ENCODE measurements at places on chromosomes 7 and 10.
A peak's percentile ranks its signal among the peaks of the same experiment; 100 is the strongest.

- no peak overlapping the region for H3K27ac ChIP-seq
- H3K36me3 ChIP-seq: no peaks in the 10 kb centered on the region
- no peak overlapping the region for H3K4me3 ChIP-seq
- no peaks in the 10 kb centered on the region for H3K27me3 ChIP-seq
- peaks cover 5% of the 10 kb centered on the region for H3K4me1 ChIP-seq
Observed at GRCh38 chr7:114623146-114623545, 208.5 kb downstream of the FOXP2 start.

GRCh38 chr7:98134420-98135228 lies 28.0 kb downstream of the LMTK2 start:
- H3K4me3 ChIP-seq: no peak overlapping the region
- no peaks in the 10 kb centered on the region for H3K36me3 ChIP-seq
- H3K27me3 ChIP-seq: no peaks in the 10 kb centered on the region

DNA sequence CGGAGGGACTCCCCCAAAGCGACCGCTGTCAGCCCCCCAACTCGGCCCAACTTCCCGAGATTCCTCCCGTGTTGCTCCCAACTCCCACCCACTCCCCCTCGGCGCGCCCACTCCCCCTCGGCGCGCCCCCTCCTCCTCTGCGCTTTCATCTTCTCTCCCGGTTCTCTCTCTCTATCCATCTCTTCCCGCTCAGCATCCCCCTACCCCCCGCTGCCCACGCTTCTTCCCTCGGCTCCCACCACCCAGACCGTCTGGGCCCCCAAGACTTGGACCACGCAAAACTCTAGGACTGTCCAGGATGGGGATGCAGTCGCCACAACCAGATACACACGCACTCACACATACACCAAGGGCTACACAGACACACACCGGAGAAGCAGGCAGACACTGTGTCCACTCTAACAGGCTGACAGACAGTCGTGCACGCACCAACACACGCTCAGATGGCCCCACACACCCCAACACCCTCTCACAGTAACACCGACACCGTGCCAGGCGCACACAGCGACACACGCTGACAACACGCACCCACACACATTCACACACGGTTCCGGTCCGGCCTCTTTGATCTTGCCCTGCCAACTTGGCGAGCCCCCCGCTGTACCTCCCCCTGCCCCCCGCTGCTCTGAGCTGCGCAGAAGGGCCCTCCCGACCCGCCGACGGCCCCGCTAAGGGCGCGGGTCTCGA lies 1.1 kb downstream of the GRID1 start:
- H3K36me3 ChIP-seq: no peaks in the 10 kb centered on the region
- H3K4me1 ChIP-seq: peaks cover 51% of the 10 kb centered on the region
- no peak for DNase-seq
- H3K27me3 ChIP-seq: peaks cover 6% of the 10 kb centered on the region

GRCh38 chr7:4725014-4725849 lies 43.1 kb downstream of the FOXK1 start:
- peak; percentile 67 for DNase-seq
- H3K27me3 ChIP-seq: no peaks in the 10 kb centered on the region
- peak overlapping the region; percentile 83 for H3K27ac ChIP-seq
- peak overlapping the region; percentile 79 for H3K4me3 ChIP-seq
- peaks cover 66% of the 10 kb centered on the region for H3K4me1 ChIP-seq
- no peaks in the 10 kb centered on the region for H3K36me3 ChIP-seq

GRCh38 chr10:77983384-77984341 lies 45.7 kb downstream of the POLR3A start:
- no peak overlapping the region for H3K27ac ChIP-seq
- no peak overlapping the region for H3K4me3 ChIP-seq
- peaks cover 61% of the 10 kb centered on the region for H3K36me3 ChIP-seq
- DNase-seq: no peak

- no peak overlapping the region for H3K4me3 ChIP-seq
- no peaks in the 10 kb centered on the region for H3K4me1 ChIP-seq
- no peaks in the 10 kb centered on the region for H3K27me3 ChIP-seq
- no peaks in the 10 kb centered on the region for H3K36me3 ChIP-seq
- no peak overlapping the region for H3K27ac ChIP-seq
Observed at GRCh38 chr7:70035519-70035918, 437.2 kb downstream of the AUTS2 start.

GRCh38 chr7:74059681-74060588 lies 23.7 kb upstream of the LIMK1 start:
- H3K4me1 ChIP-seq: peaks cover 69% of the 10 kb centered on the region
- no peak overlapping the region for H3K4me3 ChIP-seq
- H3K27me3 ChIP-seq: no peaks in the 10 kb centered on the region
- DNase-seq: no peak
- peaks cover 89% of the 10 kb centered on the region for H3K36me3 ChIP-seq

DNA sequence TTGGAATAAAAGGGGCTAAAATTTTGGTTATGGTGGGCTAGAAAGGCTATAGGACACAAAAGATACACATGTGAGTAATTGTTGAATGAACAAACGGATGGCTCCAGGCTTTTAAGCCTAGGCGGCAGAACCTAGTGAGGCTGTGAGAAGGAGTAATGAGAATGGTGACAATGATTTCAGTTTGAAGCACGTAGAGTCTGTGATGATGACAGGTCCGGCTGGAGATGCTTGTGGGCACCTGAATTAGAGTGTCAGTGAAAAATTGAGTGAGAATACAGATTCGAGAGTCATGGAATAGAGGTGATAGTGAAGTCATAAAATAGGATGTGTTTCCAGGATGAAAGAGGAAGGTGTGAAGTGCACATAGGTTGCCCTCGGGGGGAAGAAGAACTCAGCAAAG lies 170.6 kb downstream of the TMEM178B start:
- no peaks in the 10 kb centered on the region for H3K4me1 ChIP-seq
- no peak for DNase-seq
- no peaks in the 10 kb centered on the region for H3K36me3 ChIP-seq
- no peak overlapping the region for H3K4me3 ChIP-seq

DNA sequence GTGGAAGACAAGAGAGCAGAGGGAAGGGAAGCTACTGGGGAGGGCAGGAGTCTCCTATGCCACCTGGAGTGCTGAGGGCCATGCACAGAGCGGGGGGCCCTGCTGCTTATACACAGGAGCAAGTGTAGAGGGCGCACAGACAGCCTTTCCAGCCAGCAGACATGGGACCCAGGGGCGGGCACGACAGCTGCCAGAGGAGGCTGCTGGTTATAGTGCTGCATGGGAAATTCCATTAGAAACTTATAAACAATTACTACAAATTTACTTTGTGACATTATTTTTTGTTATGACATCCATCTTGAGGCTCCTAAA lies 90.5 kb downstream of the WDFY4 start:
- no peak for DNase-seq
- no peak overlapping the region for H3K4me3 ChIP-seq
- no peaks in the 10 kb centered on the region for H3K4me1 ChIP-seq
- no peaks in the 10 kb centered on the region for H3K27me3 ChIP-seq

DNA sequence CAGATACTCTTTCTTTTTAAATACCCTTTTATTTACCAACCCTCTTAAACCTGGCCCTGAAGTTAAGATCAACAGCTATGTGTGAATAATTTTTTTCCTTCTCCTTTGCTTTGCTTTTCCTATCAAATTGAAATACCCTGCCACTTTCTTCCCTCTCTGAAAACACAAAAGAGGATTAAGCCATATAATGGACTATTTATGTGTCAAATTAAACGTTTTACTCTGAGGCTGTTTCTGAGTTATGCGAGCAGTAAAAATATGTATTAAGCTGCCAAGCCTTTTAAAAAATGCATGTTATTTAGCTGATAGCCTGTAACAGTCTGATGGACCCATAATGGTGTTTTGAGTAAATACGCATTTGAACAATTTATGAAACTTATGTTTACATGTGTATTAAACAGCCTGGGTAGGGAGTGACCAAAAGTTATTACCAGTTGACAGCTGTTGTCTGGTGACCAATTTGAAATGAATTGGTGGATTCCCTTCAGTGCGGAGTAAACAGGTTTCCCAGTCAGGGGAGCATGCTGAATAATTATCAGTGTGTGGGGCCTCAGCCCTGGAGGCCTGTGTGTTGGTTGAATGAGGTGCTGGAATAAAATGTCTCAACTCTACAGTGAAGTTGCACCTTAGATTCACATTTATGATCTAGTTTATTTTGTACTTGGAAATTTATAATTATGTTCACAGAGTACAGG lies 89.6 kb downstream of the AUTS2 start:
- DNase-seq: no peak
- no peaks in the 10 kb centered on the region for H3K36me3 ChIP-seq
- H3K4me3 ChIP-seq: no peak overlapping the region
- no peak overlapping the region for H3K27ac ChIP-seq
- H3K27me3 ChIP-seq: no peaks in the 10 kb centered on the region
